ENCODE measurements at places on chromosomes 3 and 15. TPM values are rescaled to one million over a fixed set of nuclear protein-coding genes. Genes with fewer than 3 reads are reported as not detected.

GRCh38 chr3:151906751-151907150 is 33.3 kb downstream of the SUCNR1 start:
- DNase-seq = no peak

- DNase-seq = no peak
Observed at GRCh38 chr15:88800738-88801137, 2.5 kb upstream of the ACAN start.

- no peak for DNase-seq
Observed at GRCh38 chr3:150439657-150440056, 31.6 kb downstream of the TSC22D2 start.

DNA sequence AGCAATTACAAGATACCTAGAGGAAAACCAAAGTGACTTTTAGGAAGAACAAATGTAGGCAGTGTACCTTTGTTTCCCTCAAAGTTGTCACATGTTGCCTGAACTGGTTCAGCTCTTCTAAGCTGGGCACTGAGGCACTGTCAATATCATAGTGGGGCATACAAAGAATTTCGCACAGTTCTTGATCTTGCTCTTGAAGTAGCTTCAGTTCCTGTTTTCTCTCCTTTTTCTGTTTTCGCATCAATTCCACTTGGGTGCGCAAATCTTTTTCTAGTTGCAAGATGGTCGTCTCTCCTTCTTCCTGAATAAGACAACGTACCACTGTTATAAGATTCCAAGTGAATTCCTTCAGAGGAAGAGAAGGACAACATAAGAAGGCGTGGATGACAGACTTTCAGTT is 12.7 kb downstream of the PRC1 start:
- no peak for DNase-seq

DNA sequence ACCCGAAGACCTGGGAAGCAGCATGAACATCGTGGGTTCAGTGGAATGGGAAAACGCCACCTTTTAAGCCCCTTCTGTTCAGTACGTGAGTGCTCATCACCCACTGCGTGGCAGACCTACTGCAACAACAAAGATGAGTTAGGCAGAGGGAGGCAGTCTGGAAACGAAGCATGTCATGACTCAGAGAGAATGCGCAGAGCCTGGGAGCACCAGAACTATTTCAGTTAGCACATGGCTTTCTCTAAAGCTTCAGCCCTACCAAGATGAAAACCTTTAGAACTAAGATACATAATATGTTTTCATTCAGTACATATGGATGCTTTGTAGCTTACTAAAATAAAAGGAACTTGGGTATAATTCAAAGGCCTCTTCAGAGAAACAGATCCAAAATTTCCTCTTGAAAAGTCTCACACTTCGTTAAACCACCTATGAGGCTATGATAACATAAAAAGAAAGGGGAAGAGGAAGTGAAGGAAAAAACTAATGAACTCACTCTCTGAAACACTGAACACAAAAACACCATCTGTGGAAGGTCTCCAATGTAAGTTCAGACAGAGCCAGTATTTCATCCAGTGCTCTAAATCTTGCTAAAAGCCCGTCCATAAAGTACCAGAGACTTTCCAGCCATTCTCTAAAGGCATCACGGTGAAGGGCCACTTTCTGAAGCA is 140.1 kb downstream of the OCA2 start:
- DNase-seq = no peak

GRCh38 chr15:46773016-46773415 is 944.3 kb upstream of the SEMA6D start:
- no peak for DNase-seq

- no peak for DNase-seq
Observed at GRCh38 chr15:68354923-68355322, 77.0 kb downstream of the ITGA11 start.

GRCh38 chr15:98560338-98560737 is 88.0 kb upstream of the IGF1R start:
- DNase-seq = no peak

- DNase-seq = no peak
Observed at GRCh38 chr3:67008388-67008787, 10.3 kb downstream of the KBTBD8 start.

DNA sequence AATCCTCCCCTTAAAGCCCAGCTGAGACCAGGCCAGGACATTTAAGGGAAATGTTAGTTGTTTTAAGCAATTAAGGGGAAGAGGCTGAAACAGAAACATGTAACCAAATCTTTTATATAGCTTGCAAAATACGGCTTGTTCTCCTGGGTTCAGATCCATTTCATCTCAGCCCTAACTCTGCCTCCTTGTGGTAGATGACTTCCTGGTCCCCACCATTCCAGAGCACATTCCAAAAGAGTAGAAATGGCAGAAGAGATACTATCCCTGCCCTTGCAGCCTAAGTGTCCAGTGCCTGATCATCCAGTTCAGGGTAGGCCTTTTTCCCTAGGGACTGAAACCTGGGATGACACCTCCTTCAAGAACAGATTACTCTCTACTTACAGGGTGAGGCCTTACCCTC is 266.2 kb upstream of the VEPH1 start:
- no peak for DNase-seq

GRCh38 chr3:35291471-35292236 is 347.7 kb upstream of the ARPP21 start:
- no peak for DNase-seq

GRCh38 chr3:187264021-187264420 is 27.5 kb downstream of the MASP1 start:
- no peak for DNase-seq

- DNase-seq = no peak
Observed at GRCh38 chr15:70198441-70199123, 100.9 kb upstream of the TLE3 start.

DNA sequence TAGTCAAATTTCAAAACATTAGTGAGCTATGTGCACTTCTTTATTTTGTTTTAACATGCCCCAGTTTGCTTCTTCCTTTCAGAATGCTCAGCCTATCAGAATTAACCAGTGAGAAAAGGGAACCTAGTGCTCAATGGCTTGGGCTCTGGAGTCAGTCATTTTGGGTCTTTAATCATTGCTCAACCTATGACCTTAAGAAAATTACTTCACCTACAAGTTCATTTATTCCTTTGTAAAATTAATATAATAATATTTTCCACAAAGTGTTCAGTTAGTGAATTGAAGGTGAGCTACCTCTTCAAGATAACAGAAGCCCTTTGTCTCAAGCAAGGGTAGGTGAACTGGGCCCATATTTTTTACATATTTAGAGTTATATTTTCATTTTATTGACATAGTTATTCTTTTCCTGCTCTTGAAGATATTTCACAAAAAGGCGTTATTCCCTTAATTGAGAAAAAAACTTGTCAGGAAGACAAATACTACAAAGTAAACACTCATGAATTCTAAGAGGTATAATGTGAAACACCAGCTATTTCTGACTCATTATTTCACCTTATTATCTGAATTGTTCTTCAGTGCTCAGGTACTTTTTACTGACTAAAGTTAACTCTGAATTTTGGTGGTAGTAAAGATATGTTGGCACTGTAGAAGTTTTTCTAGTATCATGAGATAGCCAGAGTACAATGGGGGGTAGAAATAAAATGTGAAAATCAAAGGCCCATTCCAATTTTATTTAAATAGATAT is 415.5 kb downstream of the NAALADL2 start:
- DNase-seq = no peak

DNA sequence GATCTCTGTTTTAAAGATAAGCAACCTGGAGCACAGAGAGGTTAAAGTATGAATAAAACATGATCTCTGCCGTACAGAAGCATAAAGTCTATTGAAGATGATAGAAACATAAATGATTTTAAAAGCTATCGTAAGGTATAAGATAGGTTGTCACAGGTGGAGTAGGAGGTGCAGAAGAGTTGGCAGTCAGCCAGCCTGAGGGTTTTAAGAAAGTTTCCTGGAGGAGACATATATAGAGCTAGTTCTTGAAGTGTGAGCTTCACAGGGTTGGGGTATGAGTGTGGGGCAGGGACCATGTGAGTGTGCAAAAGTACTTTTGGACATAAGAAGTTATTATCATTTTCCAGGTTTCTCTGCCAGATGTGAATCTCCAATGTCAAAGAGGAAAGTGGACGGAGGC is 3.9 kb upstream of the FGF12 start:
- DNase-seq = no peak

DNA sequence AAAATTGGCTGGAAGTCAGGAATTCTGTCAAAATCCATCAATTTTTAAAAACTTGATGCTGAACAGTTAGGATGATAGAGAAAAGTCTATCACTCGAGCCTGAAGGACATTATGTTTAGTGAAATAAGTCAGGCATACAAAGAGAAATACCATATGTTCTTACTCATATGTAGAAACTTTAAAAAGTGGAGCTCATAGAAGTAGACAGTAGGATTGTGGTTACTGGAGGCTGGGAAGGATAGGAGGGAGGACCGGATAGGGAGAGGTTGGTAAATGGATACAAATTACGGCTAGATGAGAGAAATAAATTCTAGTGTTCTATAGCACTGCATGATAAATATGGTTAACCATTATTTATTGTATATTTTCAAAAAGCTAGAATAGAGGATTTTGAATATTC is 389.5 kb upstream of the RASGRP1 start:
- no peak for DNase-seq

DNA sequence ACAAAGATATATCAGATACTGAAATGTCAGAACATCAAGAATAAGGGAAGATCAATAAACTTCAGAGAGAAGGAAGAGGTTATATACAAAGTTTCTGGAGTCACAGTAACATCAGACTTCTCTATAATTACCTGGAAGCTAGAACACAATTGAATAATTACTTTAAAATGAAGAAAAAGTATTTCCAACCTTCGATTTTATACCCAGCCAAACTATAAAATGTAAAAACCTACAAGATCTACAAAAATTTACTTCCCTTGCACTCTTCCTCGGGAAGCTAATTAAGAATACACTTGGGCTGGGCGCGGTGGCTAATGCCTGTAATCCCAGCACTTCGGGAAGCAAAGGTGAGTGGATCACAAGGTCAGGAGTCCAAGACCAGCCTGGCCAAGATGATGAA is 6.6 kb upstream of the MINDY2 start:
- no peak for DNase-seq

DNA sequence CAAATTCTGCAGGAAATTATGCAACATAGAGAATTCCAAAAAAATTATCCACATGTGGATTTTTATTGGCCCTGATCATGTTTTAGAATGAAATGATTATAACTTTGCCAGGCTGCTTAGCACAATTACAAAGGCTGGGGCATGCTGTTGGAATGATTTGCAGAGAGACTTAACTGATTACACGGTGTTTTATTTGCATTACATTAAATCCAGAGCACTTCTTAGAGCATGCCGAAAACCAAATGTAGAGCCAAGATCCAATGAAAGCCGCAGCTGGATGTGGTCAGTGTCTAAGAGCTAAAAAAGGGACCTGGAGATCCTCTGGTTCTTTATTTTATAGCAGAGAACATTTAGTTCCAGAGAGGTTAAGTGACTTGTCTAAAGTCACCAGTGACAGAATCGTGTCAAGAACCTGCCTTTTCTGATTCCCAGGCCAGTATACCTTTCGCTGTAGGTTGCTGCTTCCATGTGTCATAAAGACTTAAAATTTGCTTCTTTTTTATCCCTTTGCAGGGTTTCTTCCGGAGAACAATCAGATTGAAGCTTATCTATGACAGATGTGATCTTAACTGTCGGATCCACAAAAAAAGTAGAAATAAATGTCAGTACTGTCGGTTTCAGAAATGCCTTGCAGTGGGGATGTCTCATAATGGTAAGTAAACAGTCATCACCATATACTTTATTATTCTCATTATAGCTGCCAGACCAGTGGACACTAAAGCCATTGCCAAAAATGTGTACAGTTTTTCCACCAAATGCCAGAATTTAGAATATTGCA is 92.0 kb upstream of the TSEN2 start:
- no peak for DNase-seq

GRCh38 chr3:54928046-54928770 is at the start of gene LRTM1:
Gene LRTM1 (minus strand): TSS chr3:54928059. CDS start chr3:54927911, 148 bp downstream.
- DNase-seq = no peak

- DNase-seq = no peak
Observed at GRCh38 chr3:5136919-5137429, 14.9 kb downstream of the ARL8B start.

- DNase-seq = no peak
Observed at GRCh38 chr3:2334921-2335320, 236.3 kb downstream of the CNTN4 start.

- no peak for DNase-seq
Observed at GRCh38 chr3:18010001-18010400, 267.6 kb upstream of the TBC1D5 start.

GRCh38 chr3:54299169-54299935 is 177.0 kb downstream of the CACNA2D3 start:
- no peak for DNase-seq

DNA sequence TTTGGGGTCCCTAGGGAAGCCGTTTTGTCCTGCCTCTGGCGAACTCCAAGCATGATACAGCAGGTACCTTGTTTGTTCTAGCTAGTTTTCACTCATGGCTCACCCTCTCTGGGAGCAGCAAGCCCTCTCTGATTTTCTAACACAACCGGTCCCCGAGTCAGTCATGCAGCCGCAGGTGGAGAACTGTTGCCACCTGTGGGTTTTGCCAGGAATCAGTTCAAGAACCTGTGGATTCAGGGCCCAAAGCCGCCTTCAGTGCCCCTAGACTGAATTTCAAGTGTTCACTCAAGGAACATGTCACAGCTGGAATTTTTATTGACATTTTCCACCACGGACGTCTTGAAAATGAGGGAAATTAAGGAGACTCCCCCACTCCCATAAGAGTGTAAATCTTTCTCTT is 13.3 kb upstream of the LRRK1 start:
- DNase-seq = no peak

- no peak for DNase-seq
Observed at GRCh38 chr3:188574885-188575284, 420.9 kb downstream of the LPP start.

DNA sequence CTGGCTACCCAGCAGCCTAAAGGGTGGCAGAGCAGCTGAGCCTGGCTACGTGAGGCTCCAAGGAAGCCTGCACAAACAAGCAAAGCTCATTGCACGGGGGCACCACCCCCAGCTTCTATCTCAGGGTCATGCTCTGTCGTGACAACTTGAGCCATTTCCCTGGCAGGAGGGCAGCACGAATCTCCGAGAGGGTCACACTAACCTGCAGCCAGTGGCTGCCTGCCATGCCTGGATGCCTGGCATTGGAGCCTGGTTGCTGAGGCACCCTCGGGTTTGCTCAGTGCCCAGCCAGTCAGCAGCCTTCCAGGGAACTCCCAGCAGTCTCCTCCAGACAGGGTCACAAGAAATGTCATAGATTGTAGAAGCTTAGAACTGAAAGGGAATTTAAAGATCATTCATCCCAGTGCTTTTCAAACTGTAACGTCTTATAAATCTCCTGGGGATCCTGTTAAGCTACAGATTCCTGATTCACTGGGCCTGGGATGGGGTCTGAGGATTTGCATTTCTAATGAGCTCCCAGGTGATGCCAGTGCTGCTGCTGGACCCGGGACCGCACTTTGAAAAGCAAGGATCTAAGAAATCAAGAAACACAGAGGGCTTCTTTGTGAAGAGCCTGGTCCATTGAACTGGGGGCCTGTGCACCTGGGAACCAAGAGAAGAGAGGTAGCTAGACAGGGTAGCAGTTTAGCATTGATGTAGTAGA is 48.4 kb downstream of the TMEM266 start:
- DNase-seq = no peak

CD86 gene
- 13.2 TPM for total RNA-seq

TBCCD1 gene
- 18.6 TPM for total RNA-seq

CCDC39 gene
- 0.28 TPM for total RNA-seq

AHSG gene
- total RNA-seq = not detected

TMEM158 gene
- 15.0 TPM for total RNA-seq

TP63 gene
- total RNA-seq = not detected

SNX22 gene
- 2.6 TPM for total RNA-seq

All from omental fat pad (tissue), 4 donors.